ENCODE measurements at places on chromosomes 6 and 20.

DNA sequence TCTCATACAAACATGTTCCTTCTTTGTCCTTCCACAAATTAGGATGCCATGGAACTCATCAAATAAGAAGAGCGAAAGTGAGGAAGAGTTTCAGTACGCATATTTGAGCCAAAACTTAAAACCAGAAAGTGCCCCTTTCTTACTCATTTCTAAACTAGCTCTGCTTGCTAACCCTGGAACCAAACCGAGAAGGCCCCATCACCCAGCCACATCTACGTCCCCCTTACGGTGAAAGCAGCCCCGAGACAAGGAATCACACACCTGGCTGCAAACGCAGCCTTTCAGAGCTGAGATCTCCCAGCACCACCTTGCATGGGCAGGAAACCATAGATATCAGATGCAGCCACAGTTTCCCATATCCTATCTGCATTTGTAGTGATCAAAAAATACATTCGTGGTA is 28.5 kb downstream of the TRERF1 start:
- no peak for DNase-seq

- no peak for DNase-seq
Observed at GRCh38 chr6:33875141-33875581, 71.4 kb upstream of the MLN start.

DNA sequence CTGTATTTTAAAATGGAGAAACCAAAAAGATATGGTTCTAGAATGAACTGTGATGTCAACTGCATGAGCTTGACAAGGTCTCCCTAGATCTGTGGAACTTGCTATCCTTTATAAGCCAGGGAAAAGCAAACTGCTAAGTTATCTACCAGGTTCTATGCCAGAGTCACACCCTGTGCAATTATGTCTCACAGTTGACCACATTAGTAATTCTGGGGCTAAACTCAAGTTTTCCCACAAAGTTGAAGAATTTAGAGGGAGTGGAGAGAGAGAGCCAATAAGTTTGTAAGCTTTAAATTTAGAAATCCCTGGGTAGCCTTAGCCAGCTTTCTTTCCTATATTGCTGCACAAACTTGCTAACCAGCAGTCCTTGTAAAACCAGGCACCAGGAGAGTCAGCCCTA is 407.0 kb upstream of the SASH1 start:
- DNase-seq = no peak

GRCh38 chr6:131640100-131640499 is 3.0 kb downstream of the ENPP3 start:
- DNase-seq = no peak

GRCh38 chr6:104986625-104987024 is 29.7 kb downstream of the LIN28B start:
- no peak for DNase-seq

DNA sequence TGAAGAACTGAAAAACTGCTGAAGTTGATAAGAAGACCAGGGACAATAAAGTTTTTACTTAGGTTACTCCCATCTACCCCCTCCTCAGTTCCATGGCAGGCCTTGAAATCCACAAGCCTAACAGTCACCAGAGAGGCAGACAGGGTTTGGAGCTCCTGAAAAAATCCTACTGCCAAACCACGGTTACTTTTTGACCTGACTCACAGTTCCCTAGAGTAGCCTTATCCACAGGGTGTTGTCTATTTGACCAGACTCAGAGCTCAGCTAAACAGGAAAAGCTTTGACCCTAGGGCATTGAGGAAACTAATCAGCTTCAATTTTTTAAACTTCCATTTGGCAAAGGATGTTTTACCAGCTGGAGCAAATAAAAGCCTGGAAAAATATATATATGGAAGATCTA is 257.7 kb upstream of the NT5E start:
- no peak for DNase-seq

- DNase-seq = no peak
Observed at GRCh38 chr6:145688493-145688905, 46.8 kb downstream of the EPM2A start.

GRCh38 chr6:125827788-125828320 is 37.1 kb downstream of the NCOA7 start:
- DNase-seq = no peak

DNA sequence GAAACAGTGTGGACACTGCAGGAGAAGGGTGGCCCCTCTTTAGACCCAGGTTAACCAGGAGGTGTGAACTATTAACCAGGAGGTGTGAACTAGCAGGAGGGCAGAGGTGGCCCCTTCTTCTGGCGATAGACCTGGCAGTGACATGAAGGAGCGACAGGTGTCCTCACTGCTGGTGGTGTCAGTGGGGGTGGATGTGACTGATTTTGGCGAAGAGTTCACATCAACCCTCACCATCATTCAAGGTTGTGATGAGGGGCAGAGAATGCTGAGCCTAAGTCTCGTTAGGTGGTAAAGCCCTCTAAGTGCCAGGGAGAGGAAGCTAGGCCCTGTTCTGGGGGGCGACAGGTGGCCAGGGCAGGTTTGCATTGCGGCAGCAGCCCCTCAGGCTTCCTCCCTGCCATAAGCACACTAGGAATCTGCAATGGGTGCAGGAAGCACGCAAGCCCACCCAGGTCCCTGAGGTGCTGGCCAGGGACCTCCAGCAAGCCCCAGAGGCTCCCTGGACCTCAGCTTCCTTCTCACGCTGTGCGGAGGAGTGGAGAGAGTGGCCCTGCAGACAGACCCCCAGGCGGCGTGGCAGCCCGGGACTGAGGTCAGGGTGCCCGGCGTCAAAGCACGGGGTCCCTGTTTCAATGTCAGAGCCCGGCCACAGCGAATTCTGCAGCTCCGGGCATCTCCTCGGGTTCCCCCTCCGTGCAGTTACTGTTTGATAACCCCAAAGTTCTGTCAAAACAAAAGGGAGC is 13.7 kb downstream of the NPEPL1 start:
- DNase-seq = no peak

DNA sequence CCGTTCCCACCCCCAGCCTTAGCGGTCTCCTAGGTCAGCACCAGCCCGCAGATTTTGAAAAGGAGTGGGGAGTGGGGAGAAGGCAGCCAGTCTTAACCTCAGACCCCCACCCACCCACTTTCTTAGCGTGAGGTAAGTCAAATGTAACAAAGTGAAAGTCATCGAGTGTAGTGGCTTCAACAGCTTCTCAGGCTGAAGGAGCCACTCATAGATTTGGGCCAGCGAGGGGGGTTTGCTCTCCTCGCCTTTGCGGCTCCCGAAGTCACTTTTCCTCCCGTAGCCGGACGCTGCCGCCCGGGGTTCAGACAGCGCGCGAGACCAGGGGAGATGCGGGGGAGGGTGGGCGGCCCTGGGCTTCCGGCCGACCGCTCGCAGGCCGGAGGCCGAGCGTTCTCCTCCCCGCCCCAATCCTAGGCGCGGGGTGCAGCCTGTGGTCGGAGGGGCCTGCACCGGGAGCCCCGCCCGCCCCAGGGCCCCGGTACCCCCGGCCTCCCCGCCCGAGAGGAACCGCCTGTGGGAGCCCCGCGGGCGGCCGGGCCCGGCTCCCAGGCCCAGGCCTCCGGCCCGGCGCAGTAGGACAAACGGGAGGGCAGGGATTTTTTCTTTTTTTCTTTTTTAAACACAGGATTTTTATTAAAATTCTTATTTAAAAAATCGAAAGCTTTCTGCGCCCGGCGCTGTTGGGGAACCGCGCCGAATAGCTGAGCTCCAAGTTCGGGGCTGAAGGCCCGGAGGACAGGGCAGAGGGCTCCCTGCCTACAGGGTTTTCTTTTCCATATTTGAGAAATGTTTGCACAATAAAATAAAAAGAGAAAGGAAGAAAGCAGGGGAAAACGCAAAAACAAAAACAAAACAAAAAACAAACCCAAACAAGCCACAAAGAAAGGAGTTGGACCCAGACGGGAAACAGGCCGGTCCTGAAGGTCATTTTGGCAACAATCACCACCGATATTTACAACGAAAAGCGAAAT is 3.2 kb downstream of the NKX2-2 start:
- no peak for DNase-seq

GRCh38 chr6:13993416-13993815 is 68.7 kb downstream of the RNF182 start:
- DNase-seq = no peak

- DNase-seq = no peak
Observed at GRCh38 chr6:18262702-18263417, 1.5 kb downstream of the DEK start.

GRCh38 chr20:37205794-37206193 is 26.4 kb upstream of the MROH8 start:
- no peak for DNase-seq

DNA sequence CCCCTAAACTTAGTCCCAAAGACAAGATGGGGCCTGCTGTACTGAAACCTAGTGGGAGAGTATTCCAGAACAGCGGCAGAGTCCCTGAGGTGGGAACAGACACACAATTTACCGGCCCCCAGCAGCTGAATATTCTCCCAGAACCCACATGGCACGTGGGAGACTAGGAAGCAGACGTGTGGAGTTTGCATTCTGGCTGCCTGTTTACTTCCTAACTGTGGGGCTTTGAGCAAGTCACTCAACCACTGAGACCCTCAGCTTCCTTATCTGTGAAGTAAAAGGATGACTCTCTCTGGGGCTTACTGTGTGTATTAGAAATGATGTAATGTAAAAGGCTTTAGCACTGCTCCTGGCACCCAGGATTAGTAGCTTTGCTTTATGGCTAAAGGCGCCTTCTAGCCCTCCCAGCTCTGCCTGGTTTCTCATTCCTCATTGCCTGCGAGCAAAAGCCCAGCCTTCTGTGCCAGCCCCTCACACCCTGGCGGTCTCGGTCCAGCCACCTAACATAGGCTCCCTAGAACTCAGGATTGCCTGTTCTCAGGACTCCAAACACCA is 353.1 kb downstream of the CDC5L start:
- no peak for DNase-seq

DNA sequence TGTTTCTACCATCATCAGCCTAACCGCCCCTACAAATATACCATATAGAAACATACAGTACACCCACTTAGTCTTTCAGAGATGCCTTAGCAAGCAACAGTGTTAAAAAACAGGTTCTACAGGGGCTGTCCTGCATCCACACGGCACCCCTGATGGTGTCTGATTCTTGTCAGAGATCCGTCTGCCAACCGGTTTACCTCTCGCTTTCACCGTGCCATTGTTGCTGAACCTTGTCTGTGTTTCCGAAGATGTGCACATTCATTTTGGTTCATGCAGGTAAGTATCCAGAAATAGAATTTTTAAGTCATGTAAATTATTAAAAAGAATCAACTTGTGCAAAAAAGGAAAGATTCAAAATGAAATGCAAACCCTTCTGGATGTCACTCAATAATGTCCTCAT is 52.9 kb downstream of the EPHA7 start:
- no peak for DNase-seq

DNA sequence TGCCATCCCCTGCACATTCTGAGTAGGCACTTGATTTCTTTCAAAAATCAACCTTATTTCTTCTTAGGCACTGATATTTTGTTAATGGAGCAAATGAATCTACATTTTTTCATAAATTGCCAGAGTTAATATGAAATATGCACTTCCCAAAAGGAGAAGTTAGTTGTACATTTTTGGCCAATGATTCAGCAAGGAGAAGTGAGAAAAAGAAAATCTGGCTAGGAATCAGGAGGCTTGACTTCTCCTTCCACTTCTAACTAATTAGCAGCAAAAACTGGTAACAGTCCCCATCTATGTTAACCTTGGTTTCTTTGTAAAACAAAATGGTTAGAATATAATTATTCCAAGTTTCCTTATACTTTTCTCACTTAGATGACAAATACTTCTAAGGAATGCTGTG is 7.0 kb upstream of the DSE start:
- DNase-seq = no peak

DNA sequence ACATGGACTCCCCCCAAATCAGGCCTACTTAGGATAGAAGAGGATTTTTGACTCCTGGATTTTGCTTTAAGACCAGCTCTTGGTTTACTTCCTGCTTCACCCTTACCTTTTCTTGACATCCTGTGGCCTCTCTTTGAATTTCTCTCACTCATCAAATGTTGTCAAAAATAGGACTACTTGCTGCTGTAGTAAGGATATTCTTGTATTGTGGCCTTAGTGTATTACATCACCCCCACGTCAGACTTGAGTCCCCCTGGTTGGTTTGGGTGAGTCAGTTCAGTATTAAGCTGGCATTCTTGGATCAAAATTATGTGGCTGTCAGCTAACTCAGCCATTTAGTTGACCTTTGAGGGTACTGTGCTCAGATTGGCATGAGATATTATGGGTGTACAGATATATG is 1.1 kb downstream of the TPX2 start:
- no peak for DNase-seq

- no peak for DNase-seq
Observed at GRCh38 chr20:61052776-61053442, 199.2 kb upstream of the CDH4 start.

DNA sequence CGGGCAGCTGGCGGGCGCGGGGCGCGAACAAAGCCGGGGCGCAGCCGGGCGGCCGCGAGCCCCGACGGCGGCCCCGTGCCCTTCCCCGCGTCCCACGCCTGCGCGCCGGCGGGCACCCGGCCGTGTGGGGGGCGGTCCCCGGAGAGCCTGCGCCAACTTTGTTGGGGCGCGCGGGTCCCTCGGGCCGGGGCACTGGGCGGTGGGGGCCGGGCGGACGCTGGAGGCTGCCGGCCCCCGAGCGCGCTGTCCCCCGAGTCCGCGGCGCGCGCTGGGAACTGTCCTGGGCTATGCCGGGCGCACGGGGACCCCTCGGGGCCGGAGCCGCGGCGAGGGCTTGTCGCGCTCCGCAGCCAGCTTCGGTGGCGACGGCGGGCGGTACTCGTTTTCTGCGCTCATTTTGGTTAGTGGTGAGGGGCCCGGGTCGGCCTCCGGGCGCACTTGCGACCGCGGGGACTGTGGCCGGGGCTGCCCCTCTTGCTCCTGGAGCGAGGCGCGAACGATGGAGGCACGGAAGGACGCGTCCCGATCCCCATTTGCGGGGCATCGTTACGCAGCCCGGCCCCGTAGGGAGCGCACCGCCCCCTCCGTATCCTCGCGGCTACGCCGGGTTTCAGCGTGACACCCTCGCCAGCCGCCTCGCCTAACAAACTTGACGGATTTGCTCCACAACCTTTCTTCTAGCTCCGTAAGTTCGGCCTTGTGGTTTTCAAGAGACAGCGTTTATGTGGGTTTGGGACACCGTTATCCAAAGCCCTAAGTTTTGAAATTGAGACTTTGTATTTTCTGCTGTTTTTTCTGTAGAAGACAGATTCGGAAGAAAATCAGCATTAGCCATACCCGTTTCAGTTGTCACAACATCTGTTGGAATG is 622 bp downstream of the SS18L1 start:
- no peak for DNase-seq

- no peak for DNase-seq
Observed at GRCh38 chr6:62942000-62942399, 269.3 kb upstream of the FKBP1C start.

- no peak for DNase-seq
Observed at GRCh38 chr20:46857061-46857831, 37.4 kb upstream of the EYA2 start.

- DNase-seq = no peak
Observed at GRCh38 chr6:74598462-74599393, 607.1 kb downstream of the COL12A1 start.

Measured in SIG-M5 (cell line).